ENCODE measurements at places on chromosomes 13 and 19.
A peak's percentile ranks its signal among the peaks of the same experiment; 100 is the strongest.

DNA sequence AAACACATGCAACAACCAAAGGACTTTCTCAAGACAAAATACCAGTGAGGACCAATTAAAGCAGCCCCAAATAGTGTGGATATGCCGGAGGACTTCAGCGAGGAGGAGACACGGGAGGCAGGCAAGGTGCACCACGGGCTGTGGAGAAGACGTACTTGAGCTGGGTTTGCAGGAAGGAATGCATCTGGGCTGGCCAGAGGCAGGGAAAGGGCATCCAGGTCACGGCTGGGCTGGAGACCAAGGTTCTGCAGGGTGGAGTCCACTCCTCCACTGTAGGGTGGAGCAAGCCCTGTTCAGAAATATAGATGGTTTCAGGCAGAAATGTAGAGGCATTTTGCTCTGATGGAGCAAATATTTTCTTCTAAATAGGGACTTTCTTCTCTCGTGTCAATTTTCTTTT, 36.6 kb upstream of the MEDAG start:
- no peak for DNase-seq

GRCh38 chr19:50943074-50943828, 9.6 kb downstream of the KLK5 start:
- DNase-seq = no peak

- DNase-seq = no peak
Observed at GRCh38 chr19:23346696-23347095, 48.6 kb downstream of the ZNF91 start.

GRCh38 chr13:27110056-27110746, 61.4 kb downstream of the USP12 start:
- no peak for DNase-seq

GRCh38 chr13:76884186-76884906, 1.9 kb downstream of the KCTD12 start:
- no peak for DNase-seq

DNA sequence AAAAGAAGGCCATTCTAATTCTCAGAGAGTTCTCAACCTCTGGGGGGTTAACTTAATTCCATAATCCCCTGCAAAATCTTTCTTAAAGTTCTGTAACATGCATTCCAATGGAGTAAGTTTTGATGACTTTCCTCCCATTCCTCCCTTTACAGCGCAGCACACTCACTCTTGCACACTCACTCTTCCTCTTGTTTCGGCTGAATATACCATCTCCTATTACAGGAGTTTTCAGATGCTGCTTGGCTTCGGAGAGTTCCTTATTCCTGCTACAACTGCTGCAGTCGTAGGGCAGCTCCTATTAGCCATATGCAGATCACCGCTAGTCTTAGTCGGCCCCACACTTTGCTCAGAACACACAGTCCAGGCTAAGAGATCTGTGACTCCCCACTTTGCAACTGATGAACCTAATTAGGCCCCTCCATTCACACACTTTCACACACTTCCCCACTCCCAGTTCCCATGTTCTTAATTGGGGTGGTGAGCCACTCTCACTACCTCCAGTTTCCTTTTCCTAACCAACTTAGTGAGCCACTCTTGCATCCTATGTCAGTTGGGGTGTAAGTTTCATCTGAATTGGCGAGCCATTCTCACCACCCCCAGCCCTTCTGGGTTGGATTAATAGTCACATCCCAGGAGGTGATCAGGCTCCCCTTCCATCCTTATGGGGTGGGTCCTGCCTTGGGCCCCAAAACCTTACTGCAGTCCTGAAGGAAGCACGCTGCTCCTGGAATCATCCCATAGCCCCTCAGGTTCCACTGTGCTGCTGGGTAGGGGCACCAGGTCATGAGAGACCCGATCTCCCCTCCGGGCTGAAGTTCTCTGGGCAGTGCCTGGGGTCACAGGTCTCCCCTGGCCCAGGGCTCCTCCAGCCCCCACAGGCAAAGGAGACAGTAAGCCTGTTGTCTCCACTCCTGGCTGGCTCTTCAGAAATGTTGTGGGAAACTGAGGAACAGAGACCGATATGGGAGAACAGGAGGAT, 53.9 kb downstream of the OR10H4 start:
- DNase-seq = no peak

- no peak for DNase-seq
Observed at GRCh38 chr13:98749501-98749900, 3.0 kb downstream of the SLC15A1 start.

- DNase-seq = no peak
Observed at GRCh38 chr13:34944751-34945150, 2.7 kb downstream of the NBEA start.

- DNase-seq = no peak
Observed at GRCh38 chr13:35887115-35887666, 244.0 kb downstream of the DCLK1 start.

DNA sequence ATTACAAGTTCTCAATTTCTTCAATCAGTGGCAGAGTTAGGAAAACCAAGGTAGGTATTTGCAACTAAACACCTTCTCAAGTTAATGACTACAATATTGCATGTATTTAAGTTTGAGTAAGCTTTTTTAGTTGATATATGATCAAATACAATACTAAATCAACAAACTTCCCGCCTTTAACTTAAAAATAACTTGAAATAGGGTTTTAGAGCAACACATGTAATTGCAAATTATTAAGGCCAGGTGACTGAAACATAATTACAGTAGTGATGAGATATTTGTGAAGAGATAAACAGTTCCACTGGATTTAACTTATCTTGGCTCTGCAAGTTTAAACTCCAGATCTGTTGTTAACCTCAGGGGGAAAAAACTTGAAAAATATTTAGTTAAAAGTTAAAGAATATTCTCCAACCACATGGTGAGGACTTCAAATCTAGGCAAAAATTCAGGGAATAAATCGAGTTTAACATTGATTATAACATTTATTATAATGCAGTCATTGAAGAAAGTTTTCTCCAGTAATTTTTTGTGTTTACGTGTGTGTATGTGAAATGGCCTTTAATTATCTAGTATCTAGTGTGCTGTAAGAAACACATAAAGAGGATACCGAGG, 3.6 kb downstream of the DACH1 start:
- DNase-seq = no peak

- no peak for DNase-seq
Observed at GRCh38 chr13:43315522-43315921, 292.1 kb downstream of the DNAJC15 start.

DNA sequence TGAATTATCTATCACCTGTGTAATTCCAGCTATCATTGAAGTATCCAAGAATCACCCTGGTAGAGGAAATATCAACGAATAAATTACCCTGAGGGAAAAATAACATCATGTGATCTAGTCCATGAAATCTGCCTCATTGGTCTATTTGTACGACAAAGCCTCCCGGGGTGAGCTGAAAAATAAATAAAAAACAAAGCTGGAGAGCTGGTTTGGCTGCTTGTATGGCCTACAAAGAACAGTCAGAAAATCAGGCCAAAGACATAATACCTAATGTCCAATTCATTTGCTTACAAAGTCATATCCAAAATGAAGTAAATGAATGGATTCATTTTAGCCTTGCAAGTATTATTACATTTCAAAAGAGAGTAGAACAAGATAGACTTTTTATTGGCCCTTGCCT, 449.9 kb downstream of the KLF12 start:
- no peak for DNase-seq

- DNase-seq = no peak
Observed at GRCh38 chr13:98842070-98842469, 89.6 kb upstream of the SLC15A1 start.

DNA sequence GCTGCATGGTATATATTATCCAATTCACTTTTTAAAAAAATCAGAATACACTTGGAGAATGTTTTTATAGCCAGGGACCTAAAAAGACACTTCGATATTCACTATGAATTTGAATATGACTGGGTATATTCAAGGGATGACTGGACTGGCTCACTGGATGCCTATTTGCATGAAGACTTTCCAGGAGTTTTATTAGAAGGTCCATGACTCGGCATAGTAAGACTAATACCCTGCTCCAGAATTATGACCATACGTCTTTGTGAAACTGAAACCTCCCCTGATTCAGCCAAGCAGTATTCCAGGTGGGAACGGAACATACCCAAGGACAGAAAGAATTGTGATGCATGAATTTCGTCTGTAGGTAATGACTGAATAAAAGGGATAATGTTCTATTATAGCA, 3.9 kb upstream of the FAM216B start:
- no peak for DNase-seq

GRCh38 chr13:101382086-101382485, 34.2 kb downstream of the NALCN start:
- DNase-seq = no peak

DNA sequence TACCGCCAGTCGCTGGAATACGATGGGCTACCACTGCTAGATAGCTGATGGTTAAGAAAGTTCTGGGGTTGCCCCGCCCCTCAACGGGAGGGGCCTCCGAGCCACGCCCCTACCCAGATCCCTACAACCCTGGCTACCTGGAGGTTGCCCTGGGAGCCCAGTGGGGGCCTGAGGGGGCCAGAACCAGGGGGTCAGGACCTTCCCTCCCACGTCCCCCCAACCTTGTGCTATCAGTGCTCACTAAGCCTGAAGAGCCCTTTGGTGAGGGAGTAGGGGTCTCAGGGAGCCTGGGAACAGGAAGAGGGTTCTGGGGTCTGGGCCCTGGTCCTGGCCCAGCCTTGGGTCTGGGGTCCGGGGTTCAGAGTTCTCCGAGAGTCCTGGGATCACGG, 8.9 kb downstream of the OCEL1 start:
- DNase-seq = peak; percentile 62

DNA sequence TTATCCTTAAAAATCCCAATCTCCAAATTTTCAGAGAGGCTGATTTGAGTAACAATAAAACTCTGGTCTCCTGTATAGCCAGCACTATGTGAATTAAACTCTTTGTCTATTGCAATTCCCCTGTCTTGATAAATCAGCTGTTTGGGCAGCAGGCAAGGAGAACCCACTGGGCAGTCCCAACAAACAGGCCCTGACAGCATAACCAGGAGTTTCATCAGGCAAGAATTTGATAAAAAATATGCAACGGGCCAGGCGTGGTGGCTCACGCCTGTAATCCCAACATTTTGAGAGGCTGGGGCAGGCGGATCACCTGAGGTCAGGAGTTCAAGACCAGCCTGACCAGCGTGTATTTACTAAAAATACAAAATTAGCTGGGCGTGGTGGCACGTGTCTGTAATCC, 42.1 kb downstream of the STK24 start:
- DNase-seq = no peak

All from stimulated activated CD4-positive, alpha-beta T cell treated with anti-CD3 and anti-CD28 coated beads, Interleukin-4, amount 100 ng/mL, for 48 hours (primary cell).